ENCODE measurements at places on chromosomes 12 and 14.

DNA sequence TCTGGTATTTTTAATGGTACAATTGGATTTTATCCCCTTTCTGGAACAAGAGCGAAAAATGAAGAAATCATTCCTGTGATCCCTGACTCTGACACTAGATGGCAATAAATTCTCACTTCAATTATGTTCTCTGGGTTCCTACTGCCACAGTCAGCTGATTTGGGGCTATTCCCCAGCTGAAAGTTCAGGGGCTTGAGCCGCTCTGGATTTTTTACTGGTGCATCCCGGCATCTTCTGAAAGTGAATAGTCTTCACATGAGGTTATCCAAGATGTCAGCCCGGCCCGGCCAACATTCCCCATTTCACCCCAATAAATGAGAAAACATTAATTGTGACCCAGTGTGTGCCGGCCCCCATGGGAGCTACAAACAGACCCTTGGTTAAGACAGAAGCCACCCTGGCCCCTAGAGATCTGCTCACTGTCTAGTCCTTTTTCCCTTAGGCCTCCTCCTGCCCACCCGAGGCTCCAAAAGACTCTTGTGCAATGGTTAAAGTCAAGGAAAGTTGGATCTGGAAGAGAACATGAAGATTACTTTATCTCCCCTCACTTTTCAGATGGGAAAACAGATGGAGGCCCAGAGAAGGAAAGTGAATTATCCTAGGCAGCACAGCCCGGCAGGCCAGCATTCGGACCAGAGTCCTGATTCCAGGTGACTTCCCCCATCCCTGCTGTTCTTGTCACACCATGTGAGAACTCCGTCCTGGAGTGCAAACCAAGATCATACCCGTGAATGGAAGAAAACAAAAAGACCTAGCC, 20.8 kb downstream of the CKAP4 start:
- DNase-seq = peak; percentile 12
- peak overlapping the region; percentile 84 for H3K27ac ChIP-seq
- H3K36me3 ChIP-seq = no peaks in the 10 kb centered on the region
- H3K4me1 ChIP-seq = peaks cover 16% of the 10 kb centered on the region
- H3K4me3 ChIP-seq = no peak overlapping the region

DNA sequence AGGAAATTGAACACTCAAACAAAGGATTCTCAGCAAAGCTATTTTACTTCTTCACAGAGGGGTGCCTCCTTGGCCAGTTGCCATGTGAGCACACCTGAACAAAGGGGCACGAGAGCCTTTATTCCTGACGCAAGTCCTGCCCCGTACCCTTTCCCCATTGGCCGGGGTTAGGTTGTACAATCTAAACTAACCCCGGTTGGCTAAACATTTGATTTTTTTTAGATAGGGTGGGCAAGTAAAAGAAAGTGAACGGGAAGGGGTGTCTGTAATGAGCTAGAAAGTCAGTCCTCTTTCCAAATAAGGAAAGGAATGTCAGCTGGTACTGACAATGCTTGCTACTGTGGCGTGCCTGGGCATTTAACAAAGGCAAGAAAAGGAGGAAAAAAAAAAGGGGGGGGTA, 135.5 kb upstream of the CDKN3 start:
- H3K4me1 ChIP-seq = no peaks in the 10 kb centered on the region
- DNase-seq = no peak
- no peak overlapping the region for H3K27ac ChIP-seq

GRCh38 chr14:86321151-86321550, 791.2 kb downstream of the FLRT2 start:
- no peak overlapping the region for H3K4me3 ChIP-seq
- no peaks in the 10 kb centered on the region for H3K27me3 ChIP-seq
- no peak overlapping the region for H3K27ac ChIP-seq

DNA sequence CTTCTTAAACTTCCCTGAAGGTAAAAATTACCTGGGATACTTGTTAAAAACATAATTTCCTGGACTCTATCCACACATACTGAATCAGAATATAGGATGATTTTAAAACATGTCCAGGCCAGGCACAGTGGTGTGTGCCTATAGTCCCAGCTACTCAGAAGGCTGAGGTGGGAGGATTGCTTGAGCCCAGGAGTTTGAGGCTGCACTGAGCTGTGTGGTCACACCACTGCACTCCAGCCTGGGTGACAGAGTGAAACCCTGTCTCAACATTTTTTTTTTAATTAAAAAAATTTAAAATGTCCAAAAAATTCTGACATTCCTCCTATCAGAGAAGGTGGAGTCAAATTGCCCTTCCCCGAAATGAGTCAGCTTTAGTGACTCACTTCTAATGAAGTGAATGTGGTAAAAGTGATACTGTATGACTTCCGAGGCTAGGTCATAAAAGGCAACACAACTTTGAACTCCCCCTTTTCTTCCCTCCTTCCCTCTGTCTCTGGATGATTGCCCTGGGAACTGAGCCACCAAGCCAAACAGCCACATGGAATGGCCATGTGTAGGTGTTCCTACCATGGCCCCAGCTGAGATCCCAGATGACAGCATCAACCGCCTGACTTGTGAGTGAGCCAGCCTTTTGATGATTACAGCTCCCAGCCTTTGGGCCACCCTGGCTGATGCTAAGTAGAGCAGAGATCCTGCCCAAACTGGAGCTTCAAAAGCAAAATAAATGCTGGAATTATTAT, 36.3 kb downstream of the LIMA1 start:
- no peak overlapping the region for H3K27ac ChIP-seq
- H3K4me3 ChIP-seq = no peak overlapping the region
- H3K36me3 ChIP-seq = no peaks in the 10 kb centered on the region
- no peak for DNase-seq

DNA sequence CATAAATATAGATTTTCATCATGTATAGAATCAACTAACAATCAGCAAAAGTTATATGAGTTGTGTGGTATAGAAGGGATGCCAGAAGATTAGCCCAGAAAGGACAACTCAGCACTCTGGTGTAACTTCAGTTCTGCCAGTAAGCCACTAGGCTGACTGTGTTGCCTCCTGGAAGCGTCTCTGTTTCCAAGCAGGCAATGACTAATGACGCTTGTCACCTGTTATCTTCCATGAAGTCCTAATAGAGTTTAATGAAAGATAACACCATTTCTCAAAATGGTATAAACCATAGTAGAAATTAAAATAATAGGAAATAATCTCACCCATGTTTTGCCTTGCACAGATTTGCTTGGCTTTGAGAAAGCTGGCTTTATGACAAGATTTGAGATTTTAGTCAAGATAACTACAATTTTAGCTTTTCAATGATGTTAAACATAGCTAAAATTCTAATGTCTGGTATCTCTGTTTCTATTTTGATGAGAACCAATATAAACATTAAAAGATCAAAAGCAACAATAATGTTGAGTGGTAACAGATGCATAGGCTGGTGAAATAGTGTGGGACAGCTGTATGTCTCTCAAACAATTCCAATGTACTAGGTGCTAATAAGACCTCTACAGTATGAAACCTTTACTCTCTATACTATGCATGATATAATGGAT, 9.0 kb upstream of the RNU6-7 start:
- no peak for DNase-seq
- H3K27me3 ChIP-seq = peaks cover 4% of the 10 kb centered on the region
- no peak overlapping the region for H3K27ac ChIP-seq

GRCh38 chr14:61555056-61555838, 140.1 kb upstream of the HIF1A start:
- H3K27me3 ChIP-seq = no peaks in the 10 kb centered on the region
- no peak overlapping the region for H3K27ac ChIP-seq
- peaks cover 12% of the 10 kb centered on the region for H3K4me1 ChIP-seq
- no peak for DNase-seq

DNA sequence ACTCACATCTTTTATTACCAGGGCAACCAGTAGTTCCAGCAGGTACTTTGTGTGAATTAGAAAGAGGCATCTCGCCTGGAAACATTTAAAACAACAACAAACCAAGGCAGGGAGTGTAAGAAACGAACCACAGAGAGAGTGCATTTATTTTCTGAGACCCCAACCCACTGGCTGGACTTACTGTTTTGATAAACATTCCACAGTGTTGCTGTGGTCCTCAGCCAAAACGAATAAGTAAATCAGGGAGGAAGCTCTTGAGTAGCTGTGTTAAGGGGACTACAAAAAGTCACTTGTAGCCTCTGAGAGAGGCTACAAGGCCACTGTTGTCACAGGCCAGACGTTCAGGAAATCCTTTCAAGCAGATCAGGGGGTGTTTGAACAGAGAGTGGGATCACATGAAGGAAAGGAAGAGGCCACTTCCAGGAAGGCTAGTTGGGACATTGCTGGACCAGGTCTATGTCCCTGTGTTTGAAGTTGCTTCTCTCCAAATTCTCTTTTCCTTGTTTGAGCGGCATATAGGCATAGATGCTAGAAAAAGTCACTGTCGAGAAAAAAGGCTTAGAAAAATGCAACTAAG, 33.8 kb downstream of the DMAC2L start:
- no peaks in the 10 kb centered on the region for H3K4me1 ChIP-seq
- no peak overlapping the region for H3K27ac ChIP-seq
- no peaks in the 10 kb centered on the region for H3K27me3 ChIP-seq

GRCh38 chr12:12008931-12009611, 61.7 kb upstream of the BCL2L14 start:
- H3K27ac ChIP-seq = peak overlapping the region; percentile 60
- no peaks in the 10 kb centered on the region for H3K36me3 ChIP-seq
- no peaks in the 10 kb centered on the region for H3K27me3 ChIP-seq
- H3K4me1 ChIP-seq = peaks cover 36% of the 10 kb centered on the region
- H3K4me3 ChIP-seq = no peak overlapping the region

GRCh38 chr14:27078191-27078590, 480.4 kb upstream of the NOVA1 start:
- no peaks in the 10 kb centered on the region for H3K36me3 ChIP-seq
- no peak overlapping the region for H3K4me3 ChIP-seq
- no peak for DNase-seq
- H3K4me1 ChIP-seq = no peaks in the 10 kb centered on the region

DNA sequence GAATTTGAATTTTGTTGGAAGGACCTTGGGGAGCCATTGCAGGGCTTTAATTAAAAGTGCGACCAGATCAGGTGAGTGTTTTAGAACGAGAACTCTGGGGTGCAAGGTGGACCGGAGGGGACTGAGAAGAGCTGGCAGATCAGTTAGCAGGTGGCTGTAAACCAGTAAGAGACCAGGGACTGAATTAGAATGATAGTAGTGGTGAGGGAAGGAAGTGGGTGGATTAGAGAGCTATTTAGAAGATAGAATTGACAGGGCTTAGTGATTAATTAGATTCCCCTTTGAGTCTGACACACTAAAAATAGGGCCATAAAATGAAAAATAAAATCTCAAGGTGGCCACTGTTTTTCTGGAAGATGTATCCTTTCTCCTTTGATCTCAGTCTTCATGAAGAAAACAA, 44.8 kb downstream of the PLXNC1 start:
- no peaks in the 10 kb centered on the region for H3K27me3 ChIP-seq
- H3K36me3 ChIP-seq = no peaks in the 10 kb centered on the region
- H3K4me1 ChIP-seq = no peaks in the 10 kb centered on the region
- DNase-seq = no peak
- no peak overlapping the region for H3K27ac ChIP-seq

- no peaks in the 10 kb centered on the region for H3K36me3 ChIP-seq
- H3K27me3 ChIP-seq = no peaks in the 10 kb centered on the region
- H3K4me3 ChIP-seq = no peak overlapping the region
- no peaks in the 10 kb centered on the region for H3K4me1 ChIP-seq
Measured at GRCh38 chr14:67442139-67442906, 30.4 kb upstream of the PLEK2 start.

DNA sequence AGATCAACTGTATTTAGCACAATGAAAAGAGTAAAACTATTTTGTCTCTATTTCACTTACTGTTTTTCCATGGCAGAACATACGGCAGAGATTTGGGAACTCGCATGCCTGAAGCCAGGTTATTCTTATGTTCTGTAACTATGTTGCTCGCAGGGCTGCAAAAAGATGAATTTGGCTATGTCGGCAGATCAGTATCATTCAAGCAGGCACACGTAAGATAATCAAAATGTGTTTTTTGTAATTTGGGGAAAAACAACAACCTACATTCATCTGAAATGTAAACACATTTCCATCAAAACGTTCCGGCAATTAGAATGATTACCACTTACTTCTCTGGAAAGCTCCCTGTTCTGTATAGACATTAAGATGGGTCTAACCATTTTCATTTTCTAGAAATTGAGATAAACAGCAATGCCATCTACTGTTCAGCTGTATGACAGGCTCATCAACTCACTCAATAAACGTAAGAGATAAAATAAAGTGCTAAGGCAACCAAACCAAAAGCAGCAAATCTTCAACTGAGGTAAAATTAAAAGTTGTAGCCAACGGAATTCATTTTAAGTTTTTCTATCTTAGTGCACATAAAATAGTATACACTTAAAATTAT, 13.0 kb downstream of the GTSF1 start:
- DNase-seq = no peak
- no peak overlapping the region for H3K4me3 ChIP-seq
- H3K4me1 ChIP-seq = no peaks in the 10 kb centered on the region
- no peaks in the 10 kb centered on the region for H3K36me3 ChIP-seq
- H3K27ac ChIP-seq = no peak overlapping the region

- H3K27ac ChIP-seq = no peak overlapping the region
- H3K36me3 ChIP-seq = no peaks in the 10 kb centered on the region
- no peaks in the 10 kb centered on the region for H3K27me3 ChIP-seq
- no peaks in the 10 kb centered on the region for H3K4me1 ChIP-seq
- no peak for DNase-seq
Measured at GRCh38 chr12:94929780-94930179, 73.7 kb downstream of the NDUFA12 start.

DNA sequence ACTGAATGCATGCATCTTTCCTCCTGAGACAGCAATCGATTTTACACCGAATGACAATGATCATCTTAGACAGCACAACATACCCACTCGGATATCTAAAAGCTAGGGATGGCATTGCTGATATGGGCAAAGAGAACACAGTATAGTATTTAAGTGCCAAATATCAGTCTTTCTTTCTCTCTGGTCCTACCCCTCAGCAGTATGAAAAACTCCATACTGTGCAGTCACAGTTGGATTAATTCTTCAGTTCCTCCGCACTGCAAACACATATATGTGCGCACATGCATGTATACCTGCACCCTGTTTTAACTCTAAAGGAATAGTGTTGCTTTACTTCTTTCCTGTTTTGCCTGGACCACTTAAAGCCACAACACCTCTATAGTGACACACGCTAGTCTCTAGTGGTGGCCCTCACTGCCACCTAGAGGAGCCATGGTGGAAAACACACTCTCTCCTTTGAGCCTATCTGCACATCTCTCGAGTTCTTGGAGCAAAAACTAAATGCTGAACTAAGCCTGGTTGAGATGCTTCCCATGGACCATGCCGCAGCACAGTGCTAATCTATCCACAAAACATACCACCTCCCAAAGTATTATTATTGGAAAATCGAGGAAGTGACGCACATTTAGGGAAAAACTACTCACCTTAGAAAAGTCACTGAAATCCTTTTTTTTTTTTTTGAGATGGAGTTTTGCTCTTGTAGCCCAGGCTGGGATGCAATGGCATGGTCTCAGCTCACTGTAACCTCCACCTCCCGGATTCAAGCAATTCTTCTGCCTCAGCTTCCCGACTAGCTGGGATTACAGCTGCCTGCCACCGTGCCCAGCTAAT, 11.9 kb downstream of the TMEM52B start:
- peak; percentile 24 for DNase-seq
- H3K4me1 ChIP-seq = no peaks in the 10 kb centered on the region
- H3K36me3 ChIP-seq = no peaks in the 10 kb centered on the region
- H3K4me3 ChIP-seq = no peak overlapping the region
- no peak overlapping the region for H3K27ac ChIP-seq
